ENCODE measurements at places on chromosomes 7 and 10.

- DNase-seq, result no peak
Measured at GRCh38 chr7:47577321-47577919, 4.5 kb downstream of the TNS3 start.

DNA sequence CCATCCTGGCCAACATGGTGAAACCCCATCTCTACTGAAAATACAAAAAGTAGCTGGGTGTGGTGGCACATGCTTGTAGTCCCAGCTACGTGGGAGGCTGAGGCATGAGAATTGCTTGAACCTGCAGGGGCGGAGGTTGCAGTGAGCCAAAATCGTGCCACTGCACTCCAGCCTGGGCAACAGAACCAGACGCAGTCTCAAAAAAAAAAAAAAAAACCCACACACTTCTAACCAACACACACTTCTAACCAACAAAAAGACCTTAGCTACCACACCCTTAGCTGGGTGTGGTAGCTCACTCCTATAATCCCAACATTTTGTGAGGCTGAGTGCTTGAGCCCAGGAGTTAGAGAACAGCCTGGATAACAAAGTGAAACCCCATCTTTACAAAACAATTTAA is 33.9 kb upstream of the SPOCK2 start:
- no peak for DNase-seq

DNA sequence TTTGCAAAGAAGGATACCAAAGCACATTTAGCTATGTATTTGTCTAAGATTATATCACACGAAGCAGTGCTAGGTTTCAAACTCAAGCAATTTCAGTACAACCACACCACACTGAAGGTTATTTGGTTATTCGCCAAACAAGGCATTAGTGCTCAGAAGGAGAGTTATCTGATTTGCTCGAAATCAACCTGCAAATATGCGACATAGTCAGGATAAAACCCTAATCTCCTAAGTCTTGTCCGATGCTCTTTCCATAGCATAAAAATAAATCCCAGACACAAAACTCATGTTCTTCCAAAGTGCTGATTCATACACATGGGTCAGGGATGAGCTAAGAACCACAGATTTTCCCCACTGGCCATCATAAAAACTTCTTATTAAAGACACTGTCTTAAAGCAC is 1288.0 kb upstream of the SORCS1 start:
- DNase-seq, result no peak

DNA sequence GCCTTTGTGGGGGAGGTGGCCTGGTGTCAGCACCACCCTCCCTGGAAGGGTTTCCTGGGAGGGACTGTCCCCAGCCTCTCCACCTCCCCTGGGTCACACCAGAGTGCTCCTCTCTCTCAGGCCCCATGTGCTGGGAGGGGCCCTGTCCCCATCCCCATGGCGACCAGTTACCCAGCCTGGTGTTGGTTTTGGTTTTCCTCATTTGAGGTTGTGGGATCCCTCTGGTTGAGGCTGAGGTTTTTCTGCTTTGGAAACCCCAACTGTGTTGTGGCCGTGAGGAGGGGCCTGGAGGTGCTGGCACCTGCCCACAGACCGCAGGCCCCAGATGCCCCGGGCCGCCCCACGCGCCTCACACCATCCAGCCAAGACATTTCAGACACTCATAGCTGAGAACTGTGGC is 106.3 kb downstream of the GRK5 start:
- DNase-seq, result no peak

GRCh38 chr7:5603241-5604140 is 178.0 kb downstream of the RNF216 start:
- DNase-seq, result no peak

DNA sequence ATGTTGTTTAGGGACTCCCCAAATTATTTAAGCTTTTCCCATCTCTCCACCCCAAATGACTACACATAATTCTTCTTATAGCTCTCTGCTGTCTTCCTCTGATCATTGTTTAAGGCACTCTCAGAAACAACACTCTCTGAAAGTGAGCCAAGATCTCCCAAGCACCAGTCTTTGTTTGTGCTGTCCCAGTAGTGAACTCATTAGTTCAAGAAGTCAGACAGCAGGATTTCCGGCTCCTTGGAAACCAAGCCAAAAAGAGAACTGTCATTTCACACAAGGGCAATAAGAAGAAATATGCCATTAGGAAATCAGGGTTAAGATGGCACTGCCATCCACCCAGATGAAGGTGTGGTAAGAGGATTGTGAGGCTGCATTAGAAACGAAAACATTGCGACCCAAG is 83.1 kb downstream of the FZD1 start:
- no peak for DNase-seq

DNA sequence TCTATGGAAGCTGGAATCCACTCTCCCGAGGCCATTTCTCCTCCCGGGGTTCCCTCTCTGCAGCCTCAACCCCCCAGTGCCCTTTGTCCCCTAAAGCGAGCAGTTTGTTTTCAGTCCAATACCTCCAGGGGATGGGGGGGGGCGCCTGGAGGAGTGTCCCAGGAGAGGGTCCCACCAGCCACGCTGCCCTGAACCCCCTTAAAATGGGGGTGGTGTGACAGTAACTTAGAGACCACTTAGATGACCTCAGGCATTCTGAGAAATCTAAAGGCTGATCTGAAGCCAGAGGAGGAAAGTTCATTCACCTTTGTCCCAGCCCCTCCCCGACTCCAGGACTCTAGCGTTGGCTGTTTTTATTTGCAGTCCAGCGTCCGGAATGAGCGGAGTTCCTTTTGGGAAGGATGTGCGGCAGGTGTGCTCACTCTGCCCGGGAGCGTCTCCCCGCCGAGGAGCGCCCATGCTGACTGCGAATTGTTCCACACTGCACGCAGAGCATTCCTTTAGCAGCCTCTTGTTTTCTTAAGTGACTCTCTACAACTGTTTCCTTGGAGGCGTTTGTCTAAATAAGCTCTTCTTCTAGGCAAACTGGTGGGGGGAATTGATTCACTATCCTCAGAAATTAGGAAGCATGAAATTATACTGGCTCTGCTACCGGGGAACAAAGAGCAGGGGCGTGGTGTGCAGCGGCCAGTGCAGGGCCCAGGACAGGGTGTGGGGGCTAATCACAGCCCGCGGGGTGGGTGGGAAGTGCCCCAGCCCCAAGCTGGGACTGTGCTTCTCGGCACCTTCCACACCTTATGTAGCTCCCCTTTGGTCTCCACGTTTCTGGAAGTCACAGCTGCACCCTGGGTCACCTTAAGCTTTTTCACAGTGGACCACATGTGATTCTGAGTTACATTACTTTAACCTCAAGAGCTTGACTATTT is 46.3 kb downstream of the SYPL1 start:
- DNase-seq, result no peak

DNA sequence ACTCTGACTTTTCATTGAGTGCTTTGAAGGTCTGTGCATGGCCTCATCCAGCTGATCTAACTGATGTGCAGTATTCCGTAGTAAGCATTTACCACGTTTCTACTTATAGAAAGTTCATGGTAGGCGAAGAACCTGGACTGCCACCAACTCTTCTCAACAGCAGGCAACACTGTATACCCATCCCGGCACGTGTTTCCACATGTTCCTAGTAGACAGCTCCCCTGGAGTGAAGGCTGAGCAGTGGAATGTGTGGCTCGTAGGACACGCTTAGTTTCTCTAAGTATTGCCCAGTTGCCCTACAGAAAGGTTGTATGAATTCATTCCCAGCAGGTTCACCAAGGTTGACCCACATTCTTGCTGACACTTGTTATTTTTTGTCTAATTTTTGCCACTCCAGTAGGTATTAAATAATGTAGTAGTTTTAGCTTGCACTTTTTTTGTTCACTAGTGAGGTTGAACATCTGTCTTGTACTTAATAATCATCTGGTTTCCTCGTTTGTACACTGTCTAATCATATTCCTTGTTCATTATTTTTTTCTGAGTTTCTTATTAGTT is 15.2 kb downstream of the PROSER2 start:
- no peak for DNase-seq

DNA sequence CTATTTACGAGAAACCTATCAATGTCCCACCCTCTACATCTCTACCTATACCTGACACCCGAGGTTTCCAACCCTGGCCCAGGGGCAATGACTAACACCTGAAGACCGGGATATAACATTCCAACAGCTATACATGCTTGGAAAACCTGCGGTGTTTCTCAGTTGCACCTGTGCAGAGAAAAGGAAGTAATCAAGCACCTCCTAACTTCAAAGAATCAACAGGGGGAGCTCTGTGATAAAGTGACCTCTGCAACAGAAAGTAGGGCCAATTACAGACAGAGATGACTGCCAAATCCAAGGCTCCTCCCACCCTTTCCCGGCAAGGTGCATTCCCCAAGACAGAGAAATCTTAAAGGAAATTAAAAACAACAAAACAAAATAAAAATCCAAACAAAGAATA is 41.3 kb downstream of the CCDC6 start:
- DNase-seq, result no peak

GRCh38 chr7:17038160-17038782 is 156.5 kb upstream of the AGR3 start:
- no peak for DNase-seq

DNA sequence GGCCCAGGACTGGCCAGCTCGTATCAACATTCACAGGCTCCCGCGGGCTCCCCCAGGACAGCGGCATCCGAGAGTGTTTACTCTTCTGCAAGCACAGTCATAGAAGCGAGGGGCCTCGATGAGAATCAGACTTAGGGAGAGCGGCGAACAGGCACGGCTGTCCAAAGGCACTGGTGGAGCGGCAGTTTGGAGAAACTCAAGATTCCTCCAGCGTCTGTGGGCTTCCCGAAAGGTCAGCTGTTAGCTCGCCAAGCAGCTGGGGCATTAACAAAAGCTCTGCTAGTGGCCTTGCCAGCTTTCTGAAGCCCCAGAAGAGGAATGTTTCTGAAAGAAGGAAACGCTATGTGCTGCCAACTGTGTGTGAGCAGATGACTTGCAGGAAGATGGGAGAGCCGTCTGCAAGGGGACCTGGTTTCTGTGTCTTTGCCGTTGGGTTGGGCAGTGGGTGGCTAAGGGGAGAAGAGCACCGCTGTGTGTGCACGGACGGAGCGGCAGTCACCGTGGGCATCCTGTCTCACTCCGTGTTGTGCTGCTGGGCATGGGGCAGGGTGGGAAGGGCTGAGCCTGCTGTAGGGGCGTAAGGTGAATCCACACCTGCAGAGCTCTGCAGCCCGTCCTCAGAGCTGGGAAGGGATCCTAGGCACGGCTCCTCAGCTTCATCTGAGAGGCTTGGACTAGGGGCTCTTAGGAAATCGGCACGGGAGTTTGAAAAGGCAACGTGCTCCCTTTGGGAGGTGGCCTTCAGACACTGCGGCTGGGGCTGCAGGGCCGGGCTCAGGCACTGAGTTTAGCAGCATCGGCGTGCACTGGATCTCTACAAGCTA is 42.1 kb downstream of the AMZ1 start:
- DNase-seq, result no peak

DNA sequence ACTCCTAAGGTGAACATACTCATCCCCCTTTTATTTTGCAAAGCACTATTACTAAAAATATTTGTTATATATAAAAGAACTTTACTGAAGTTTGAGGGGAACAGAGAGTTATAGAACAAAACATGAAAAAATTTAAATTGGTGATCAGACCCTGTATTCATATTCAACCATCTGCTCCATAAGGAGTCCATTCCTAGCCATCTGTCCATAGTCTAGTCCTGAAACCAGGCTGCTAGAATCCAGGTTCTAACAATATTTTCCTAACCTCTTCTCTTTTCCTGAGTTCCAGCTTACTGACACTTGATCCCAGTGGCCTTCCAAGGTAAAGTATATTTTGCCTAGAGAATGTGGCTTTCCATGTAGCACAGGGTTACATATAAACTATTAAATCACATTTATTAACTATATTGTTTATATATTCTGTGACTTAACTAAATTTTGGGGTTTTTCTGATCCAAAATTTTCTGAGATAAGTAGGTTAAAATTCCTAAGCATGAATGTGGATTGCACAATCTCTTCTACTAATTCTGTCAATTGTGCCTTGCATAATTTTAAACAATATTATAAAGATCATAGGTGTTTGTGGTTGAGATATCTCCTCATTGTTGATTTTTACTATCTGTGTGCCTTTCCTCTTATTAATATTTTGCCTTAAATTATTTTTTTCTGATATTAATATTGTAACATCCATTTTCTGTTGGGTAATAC is 137.6 kb upstream of the MAGI2 start:
- no peak for DNase-seq

All from stimulated activated CD4-positive, alpha-beta T cell treated with anti-CD3 and anti-CD28 coated beads, TNF-alpha, amount 100 ng/mL, for 1 hour (primary cell).